ENCODE measurements at places on chromosomes 1 and 21.

GRCh38 chr1:205211839-205212536 is 486 bp upstream of the DSTYK start:
- no peak for DNase-seq

- no peak for DNase-seq
Measured at GRCh38 chr1:175360016-175360415, 167.4 kb upstream of the KIAA0040 start.

GRCh38 chr1:17516303-17517214 is 22.9 kb upstream of the ARHGEF10L start:
- no peak for DNase-seq

DNA sequence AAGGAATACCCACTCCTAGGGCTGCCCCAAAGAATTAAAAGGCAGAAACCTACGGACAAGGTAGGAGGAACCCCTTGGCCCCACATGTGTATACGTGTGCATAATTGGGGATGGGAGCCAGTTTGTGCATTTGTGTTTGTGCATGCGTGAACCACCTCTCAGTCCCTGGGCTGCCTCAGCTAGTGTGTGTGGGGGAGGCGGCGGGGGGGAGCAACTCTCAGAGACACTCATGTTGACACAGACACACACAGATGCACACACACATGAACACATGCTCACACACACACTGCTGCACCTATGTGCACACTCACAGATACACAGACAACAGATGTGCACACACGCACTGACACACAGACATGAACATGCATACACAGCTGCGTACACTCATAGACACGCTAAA is 5.1 kb downstream of the LDLRAD1 start:
- DNase-seq: no peak

DNA sequence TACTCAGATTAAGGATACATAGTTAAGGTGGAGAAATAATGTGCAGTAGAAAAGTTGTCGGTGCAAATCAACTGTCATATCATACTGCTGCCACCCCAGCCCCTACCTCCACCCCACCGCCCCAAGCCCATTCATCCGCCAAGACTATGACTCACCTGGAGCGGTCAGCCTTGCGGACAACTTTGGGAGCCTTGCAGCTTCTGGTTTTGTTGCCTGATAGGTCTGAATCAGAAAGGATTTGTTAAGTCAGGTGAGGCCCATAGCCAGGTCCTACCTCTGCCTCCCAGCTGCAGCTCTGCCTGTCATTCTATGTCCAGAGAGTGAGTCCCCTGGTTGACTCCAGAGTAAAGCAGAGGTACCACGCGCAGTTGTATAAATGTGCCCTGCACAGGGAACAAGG is 12.6 kb downstream of the C1orf162 start:
- DNase-seq: no peak

DNA sequence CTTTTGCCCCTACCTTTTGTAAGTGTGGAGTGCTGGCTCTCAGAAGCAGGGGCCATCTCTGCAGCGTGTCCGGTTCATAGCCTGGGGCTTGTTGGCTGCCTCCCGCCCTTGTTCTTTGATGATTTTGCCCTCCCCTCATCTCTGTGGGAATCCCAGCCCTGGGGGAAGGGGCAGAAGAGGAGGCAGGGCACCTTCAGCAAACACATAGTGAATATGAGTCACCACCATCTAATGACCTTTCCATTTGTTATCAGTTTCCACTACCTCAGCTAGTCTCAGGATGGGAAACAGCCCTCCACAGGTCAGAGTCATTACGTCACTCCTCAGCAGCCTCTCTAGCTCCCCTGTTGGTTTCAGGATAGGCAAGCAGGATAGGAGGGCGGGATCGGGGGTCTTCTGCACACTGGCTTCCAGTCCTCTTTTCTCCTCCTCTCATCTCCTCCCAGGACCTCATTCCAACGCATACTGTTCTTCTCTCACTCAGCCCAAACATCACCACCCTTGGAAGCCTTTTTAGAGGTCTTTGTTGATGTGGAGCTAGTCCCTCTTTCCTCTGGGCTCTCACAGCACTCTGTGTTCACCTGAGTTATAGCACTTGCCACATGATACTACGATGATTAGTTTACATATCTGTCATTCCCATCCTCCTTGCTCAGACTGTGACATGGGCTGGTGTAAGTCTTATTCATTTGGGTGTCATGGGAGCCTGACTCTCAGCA is 15.8 kb downstream of the GADD45A start:
- peak; percentile 96 for DNase-seq

Measured in dermis blood vessel endothelial cell (primary cell).